ENCODE measurements at places on chromosomes 1 and 21. TPM values are rescaled to one million over a fixed set of nuclear protein-coding genes. Genes with fewer than 3 reads are reported as not detected.

- no peak for DNase-seq
Measured at GRCh38 chr1:245397771-245398170, 243.0 kb downstream of the KIF26B start.

AP4B1 gene
- 14.2 TPM for total RNA-seq

GRCh38 chr1:10451287-10451686, 1.5 kb downstream of the CORT start:
- no peak for DNase-seq

DNA sequence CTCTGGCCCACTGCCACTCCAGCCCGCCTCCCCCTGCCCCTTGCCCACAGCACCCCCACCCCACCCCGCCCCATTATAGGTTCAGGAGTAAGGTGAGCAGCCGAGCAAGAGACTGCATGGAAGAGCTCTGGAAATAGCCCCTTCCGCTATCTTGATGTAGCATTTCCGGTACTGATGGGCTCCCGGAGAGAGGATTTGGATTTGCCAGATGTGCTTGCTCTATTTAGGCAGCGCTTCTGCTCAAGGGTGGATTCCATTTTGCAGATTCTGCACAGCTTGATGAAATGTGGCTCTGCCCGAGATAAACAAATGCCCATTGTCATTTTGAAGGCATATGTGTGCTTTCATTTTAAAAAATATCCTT, 6.9 kb downstream of the TGFB2 start:
- DNase-seq, result no peak

- DNase-seq, result no peak
Measured at GRCh38 chr1:8374356-8374755, 56.4 kb downstream of the SLC45A1 start.

- no peak for DNase-seq
Measured at GRCh38 chr1:44249543-44249942, 36.3 kb downstream of the DMAP1 start.

PRKAA2 gene
- total RNA-seq, result 11.1 TPM

MOB3C gene
- total RNA-seq, result 10.5 TPM

DNA sequence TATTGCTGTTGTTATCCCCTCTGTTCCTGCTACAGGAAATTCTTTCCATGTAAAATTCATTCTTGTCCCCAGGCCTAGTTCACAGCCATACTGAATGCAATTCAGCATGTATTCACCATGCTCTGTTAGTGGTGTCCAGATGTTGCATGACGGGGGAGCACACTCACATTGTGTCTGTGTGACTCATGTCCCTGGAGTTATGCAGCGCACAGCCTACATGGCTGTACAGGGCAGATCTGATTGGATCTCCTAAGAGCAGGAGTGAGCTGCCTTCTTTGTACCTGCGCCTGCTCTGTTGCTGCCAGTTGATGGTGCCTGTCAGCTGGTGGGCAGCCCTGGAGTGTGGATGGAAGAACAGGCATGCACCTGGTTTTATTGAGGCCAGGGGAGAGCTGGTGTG, 17.6 kb downstream of the HTR6 start:
- DNase-seq, result no peak

ATXN7L2 gene
- 4.9 TPM for total RNA-seq

RHCE gene
- total RNA-seq, result not detected

DNA sequence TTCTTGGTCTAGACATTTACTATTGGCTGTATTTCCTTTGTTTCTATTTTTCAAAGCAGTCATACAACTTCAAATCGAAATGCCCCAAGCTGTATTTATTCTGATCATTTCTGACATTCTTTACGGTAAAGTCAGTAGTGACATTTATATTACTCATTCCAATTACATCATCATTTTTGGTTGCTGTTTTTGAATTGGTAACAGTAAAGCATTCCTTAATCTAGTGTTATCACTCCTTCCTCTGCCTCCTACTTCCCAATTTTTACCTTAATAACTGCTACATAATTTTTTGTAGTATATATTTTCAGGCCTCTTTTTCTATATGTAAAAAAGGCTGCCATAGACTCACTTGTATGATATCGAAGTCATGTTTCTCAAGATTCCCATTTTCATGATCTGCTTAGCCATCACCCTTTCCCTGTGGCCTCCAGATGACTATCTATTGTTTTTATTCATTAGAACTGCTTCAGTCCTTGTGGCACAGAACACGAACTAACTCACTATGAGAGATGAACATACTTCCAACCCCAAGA, 167.2 kb downstream of the RUNX1 start:
- peak; percentile 86 for DNase-seq

DNA sequence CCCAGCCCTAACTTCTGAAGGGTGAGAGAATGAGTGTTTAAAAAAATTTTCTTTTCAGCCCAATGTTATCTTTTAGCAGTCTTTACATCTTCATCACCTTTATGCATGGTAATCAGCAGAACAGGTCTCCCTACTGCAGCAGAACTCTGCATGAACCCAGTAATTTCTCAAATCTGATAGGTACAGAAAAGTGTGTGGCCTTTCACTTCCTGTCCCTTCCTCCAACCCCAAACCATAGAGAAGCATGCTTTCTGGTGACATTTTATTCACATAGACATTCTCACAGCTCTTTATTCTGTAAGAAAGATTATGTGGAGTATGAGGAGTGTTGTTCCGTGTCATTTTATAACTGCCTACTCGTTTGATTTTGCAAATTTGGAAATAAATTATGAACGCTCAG, 68.6 kb downstream of the RPAP2 start:
- DNase-seq, result no peak

DNA sequence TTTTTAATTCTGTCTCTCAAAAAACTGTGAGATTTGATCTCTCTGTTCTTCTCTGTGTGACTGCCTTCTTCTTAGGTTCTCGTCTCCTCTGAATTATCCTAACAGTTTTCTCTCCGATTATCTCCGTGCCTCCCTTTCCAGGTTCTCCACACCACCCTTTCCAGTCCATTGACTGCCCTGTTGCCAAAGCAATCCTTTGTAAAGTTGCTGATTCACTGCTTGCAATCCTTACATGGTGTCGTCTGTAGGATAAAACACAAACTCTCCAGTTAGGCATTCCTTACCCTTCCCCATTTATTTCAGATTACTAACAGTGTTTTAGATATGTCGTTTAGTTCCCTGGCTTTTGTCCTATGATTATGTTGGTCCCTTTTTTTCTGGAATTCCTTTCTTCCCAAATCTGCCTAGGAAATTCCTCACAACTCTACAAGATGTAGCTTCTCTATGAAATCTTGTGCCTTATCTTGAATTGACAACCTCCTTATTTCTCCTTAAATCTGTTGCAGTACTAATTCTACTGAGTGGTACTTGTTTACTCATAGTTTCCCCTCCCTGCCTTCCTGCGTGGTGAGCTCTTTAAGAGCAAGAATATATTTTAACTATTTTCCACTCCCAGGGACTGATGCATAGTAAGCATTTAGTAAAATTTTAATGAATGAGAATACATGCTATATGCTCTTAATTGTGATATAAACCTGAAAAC, 22.3 kb downstream of the RCOR3 start:
- no peak for DNase-seq

DNA sequence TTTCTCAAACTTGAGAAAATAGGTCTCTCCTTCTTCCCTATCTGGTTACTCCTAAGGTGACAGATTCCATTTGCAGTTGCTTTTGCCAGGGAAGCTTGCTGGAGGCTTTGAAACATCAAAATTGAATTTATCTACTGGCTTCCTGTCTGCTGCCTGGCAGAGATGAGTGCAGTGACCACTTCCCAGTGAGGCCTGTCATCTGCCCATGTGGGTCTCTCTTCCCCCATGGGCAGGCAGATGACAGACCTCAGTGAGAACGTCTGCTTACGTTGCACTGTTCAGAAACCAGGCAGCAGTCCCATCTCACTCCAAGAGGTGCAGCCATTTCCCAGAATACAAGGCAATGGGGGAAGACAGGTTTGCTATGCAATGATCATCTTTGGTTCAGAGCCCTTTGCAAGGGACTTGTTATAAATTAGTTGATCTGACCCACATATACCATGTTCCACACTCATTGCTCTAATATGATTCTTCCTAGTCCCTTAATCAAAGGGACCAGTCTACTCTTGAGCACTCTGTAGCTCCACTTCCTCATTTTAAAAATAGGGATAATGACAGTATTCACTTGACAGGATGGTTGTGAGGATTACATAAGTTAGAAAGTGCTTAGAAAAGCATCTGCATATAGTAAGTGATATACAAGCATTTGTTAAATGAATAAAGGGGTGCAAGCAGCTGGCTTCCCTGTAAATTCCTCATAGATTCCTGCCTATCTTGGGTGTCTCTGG, 10.6 kb downstream of the PGBD5 start:
- no peak for DNase-seq

MFSD2A gene
- total RNA-seq, result 1.2 TPM

GRCh38 chr1:65067491-65068201, 80.4 kb upstream of the AK4 start:
- no peak for DNase-seq

DNA sequence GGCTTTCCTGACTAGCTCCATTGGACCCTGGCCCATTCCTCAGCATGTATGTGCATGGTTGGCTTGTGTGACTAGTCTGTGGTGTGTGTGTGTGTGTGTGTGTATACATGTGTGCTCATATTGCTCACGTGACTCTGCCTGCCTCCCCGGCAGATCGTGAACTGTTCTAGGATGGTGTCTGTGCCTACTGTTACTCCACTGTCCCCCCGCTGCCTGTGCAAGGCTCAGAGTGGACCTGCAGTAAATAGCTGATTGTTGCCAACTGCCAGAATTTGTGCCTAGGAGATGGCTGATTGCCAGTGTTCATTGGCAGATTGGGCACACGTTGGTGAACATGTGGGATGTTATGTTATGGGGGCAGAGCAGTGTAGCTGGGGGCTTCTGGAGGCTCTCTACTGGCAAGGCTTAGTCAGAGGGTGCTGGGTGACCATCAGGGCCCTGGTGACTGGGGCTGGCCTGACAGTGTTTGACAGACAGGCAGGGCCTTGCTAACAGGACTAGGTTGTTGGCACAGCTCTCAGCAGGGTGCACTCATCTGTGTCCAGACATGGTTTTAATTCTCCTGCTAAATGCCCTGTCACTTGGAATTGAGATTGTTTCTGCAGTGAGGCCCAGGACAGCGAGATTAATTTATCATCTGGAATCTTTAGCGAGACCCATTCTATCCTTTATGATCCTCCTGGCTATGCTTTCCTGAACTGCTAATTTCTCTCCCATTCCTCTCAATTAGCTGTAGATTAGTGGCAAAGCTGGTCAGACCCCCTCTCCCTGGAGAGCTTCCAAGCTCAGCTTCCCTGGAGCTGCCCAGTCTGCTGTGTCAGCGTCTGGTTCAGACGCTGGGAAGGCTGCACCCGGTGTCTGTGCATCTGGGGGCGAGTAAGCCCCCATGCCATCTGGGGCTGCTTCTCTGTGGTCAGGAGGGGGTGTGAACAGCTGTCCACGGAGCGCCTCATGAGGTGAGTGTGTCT, 20.8 kb downstream of the SLC6A17 start:
- no peak for DNase-seq

DNA sequence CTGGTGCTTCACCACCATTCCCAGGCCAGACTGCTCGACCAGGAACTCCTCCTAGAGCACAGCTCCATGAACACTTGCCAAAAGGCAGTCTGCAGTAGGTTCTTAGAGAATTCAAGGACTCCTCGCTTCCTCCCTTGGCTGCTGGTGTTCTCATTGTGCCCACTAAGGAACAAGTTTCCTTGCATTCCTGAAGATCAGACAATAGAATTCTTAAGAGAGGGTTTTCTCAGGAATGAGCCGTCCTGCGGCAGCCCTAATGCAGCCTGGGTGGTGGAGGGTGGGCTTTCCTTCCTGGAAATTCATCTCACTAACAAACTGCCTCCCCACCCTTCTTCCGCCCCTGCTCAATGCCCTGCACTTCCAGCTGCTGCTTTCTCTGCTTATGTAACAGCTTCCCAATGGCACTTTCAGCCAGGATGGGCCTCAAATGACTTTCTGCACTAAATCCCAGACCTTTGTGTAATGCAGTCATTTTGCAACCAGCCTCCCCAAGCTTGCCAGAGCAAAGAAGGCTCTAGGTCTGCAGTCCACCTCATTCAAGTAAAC, 287.9 kb downstream of the PLPP3 start:
- DNase-seq, result no peak

GRCh38 chr1:16173447-16174260, 17.8 kb upstream of the EPHA2 start:
- DNase-seq, result no peak

FAM229A gene
- 6.7 TPM for total RNA-seq

- no peak for DNase-seq
Measured at GRCh38 chr1:247204177-247204647, 32.4 kb upstream of the ZNF124 start.

NCMAP gene
- 0.33 TPM for total RNA-seq

CD247 gene
- 0.44 TPM for total RNA-seq

GRCh38 chr1:90605070-90605469, 112.0 kb downstream of the BARHL2 start:
- DNase-seq, result no peak

DNA sequence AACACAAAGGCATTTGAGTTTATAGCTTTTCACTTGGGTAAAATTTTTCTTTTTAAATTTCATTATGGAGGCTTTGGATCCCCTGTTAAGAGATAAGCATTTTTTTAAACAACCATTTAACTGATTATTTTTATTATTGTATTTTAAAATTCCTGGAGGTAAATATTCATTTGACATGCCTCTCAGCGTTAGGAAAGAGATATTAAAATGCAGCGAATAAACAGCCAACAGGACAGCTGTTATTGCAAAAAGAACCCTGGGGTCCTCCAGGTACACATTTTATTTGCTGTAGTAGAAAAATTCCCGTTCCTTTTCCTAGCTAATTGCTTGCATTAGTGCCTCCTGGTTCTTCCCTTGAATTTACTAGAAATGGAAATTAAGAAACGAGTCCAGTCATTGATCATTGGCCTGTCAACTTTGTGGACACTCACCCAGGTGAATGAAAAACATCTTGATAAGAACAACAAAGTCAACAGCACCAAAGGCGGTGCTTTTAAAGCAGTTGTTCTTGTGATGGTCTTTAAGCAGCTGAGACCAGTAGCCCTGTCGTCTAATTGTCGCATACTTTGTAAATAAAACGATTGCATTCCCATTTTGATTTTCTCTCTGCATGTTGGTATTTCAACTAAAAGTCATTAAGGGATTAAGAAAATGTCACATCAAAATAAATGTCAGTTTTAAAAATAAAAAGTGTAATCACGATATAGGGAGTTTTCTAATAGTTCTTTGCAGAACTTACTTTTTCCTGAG, 282.4 kb downstream of the GRIK1 start:
- DNase-seq, result no peak

GLUL gene
- 55.2 TPM for total RNA-seq

GRCh38 chr1:27428316-27429028, 36.0 kb downstream of the GPR3 start:
- DNase-seq, result no peak

GRCh38 chr1:102089791-102090190, 93.1 kb upstream of the OLFM3 start:
- DNase-seq, result no peak

GRCh38 chr1:172938681-172939080, 112.1 kb downstream of the TNFSF18 start:
- no peak for DNase-seq

- no peak for DNase-seq
Measured at GRCh38 chr1:239810061-239810481, 281.6 kb upstream of the FMN2 start.

FABP3 gene
- total RNA-seq, result 0.49 TPM

GRCh38 chr1:175904808-175905207, 161.4 kb upstream of the TNR start:
- no peak for DNase-seq
